ENCODE measurements at places on chromosomes 12 and 14. TPM values are rescaled to one million over a fixed set of nuclear protein-coding genes. Genes with fewer than 3 reads are reported as not detected.

The TNS2 gene
- 28.5 TPM for total RNA-seq

The HHIPL1 gene
- 0.35 TPM for total RNA-seq

The MGP gene
- 33.3 TPM for total RNA-seq

The SLC4A8 gene
- 3.1 TPM for total RNA-seq

The CLEC4E gene
- 0.35 TPM for total RNA-seq

The RTN1 gene
- 5.0 TPM for total RNA-seq

The C12orf50 gene
- total RNA-seq = 0.05 TPM

The SERPINA3 gene
- total RNA-seq = 1,711 TPM

The SYNDIG1L gene
- total RNA-seq = not detected

The ETNK1 gene
- total RNA-seq = 34.3 TPM

The GPD1 gene
- total RNA-seq = 0.75 TPM

The C14orf119 gene
- total RNA-seq = 21.7 TPM

The SOX5 gene
- 0.47 TPM for total RNA-seq

The PRB2 gene
- total RNA-seq = not detected

The MUCL1 gene
- not detected for total RNA-seq

The NFATC4 gene
- 8.6 TPM for total RNA-seq

The IL26 gene
- not detected for total RNA-seq

The AQP6 gene
- 0.09 TPM for total RNA-seq

The SIX6 gene
- not detected for total RNA-seq

The TMTC1 gene
- total RNA-seq = 5.1 TPM

The FERMT2 gene
- 16.2 TPM for total RNA-seq

The PFKM gene
- total RNA-seq = 12.5 TPM

The ACOT4 gene
- not detected for total RNA-seq

The TRHDE gene
- 8.1 TPM for total RNA-seq

The KRT80 gene
- 11.9 TPM for total RNA-seq

The OTOGL gene
- 0.19 TPM for total RNA-seq

The ZC2HC1C gene
- total RNA-seq = 2.6 TPM

The COL2A1 gene
- total RNA-seq = not detected

The GPRC5D gene
- not detected for total RNA-seq

The ZNF385A gene
- 1.2 TPM for total RNA-seq

The PLEKHG7 gene
- total RNA-seq = 0.47 TPM

Data from pancreas (tissue), 10 donors.